Smooth muscle cell of the pulmonary artery (primary cell): ENCODE measurements at places on chromosomes 1 and 21. TPM values are rescaled to one million over a fixed set of nuclear protein-coding genes. Genes with fewer than 3 reads are reported as not detected.

The RGS8 gene
- not detected in 2 replicates for total RNA-seq

The OR2W3 gene
- total RNA-seq: not detected in 2 replicates

The RGS1 gene
- not detected in 2 replicates for total RNA-seq

The FAM167B gene
- 0.98 and 2.3 TPM in 2 replicates for total RNA-seq

The SPRR2A gene
- not detected in 2 replicates for total RNA-seq

The TINAGL1 gene
- 133 and 442 TPM in 2 replicates for total RNA-seq

The ERO1B gene
- total RNA-seq: 2.8 and 4.2 TPM in 2 replicates

The LCE1C gene
- total RNA-seq: not detected in 2 replicates

The CADM3 gene
- 0.07 and 0.33 TPM in 2 replicates for total RNA-seq

The LDLRAD1 gene
- total RNA-seq: not detected in 2 replicates
